ENCODE measurements at places on chromosomes 2 and 18. TPM values are rescaled to one million over a fixed set of nuclear protein-coding genes. Genes with fewer than 3 reads are reported as not detected.

- no peak for DNase-seq
These were observed 115.3 kb downstream of the MBD2 start for GRCh38 chr18:54109131-54109683.

- no peak for DNase-seq
These were observed 19.1 kb upstream of the TRIB2 start for GRCh38 chr2:12697617-12698016.

DNA sequence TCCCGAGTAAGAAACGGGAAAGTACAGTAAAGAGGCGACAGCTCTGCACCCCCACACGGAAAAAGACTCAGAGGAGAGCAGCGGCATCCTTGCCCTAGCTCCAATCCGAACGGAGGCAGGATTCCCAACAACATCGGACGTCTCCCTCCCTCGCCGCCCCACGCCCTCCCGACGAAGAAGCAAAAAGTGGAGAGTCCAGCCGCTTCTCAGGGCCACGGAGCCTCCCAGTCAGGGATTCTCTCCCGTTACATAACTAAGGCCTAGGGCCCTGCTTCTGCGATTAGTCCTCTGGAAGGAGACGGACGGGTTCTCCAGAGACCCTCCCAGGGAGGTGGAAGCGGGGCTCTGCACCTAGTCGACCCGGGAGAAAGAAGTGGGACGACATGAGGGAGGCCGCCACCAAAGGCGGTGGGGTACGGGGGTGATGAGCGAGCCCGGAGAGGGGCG is 587 bp downstream of the SUMO1 start:
- peak; percentile 54 for DNase-seq

DNA sequence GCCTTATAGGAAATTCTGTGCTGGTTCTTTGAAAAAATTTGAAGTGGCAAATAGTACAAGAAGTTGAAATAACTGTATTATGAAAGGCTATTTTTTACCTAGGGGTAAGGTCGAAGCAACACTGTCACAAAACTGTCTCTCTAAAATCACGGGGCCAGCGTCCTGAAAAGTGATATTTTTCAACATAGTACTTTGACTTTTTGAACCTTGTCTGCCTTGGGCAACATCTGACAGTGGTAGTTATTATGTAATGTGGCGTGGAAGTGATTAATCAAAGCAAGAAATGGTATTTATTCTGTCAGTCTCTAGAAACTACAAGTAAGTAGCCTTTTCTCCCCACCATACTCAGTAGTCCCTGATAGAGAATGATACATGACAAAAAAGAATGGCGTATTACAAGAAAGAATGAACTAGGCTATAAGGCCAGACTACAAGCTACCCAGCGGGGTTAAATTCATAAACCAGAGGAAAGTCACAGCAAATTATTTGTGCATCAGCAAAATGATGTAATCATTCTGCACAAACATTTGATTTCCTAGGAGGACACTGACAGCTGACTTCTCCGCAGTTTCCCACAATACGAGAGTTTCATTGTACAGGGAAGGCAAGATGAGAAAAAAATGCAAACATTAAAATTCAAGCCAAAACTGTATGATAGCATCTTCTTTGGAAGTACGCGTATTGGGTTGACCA is 9.8 kb downstream of the GEN1 start:
- DNase-seq = no peak

DNA sequence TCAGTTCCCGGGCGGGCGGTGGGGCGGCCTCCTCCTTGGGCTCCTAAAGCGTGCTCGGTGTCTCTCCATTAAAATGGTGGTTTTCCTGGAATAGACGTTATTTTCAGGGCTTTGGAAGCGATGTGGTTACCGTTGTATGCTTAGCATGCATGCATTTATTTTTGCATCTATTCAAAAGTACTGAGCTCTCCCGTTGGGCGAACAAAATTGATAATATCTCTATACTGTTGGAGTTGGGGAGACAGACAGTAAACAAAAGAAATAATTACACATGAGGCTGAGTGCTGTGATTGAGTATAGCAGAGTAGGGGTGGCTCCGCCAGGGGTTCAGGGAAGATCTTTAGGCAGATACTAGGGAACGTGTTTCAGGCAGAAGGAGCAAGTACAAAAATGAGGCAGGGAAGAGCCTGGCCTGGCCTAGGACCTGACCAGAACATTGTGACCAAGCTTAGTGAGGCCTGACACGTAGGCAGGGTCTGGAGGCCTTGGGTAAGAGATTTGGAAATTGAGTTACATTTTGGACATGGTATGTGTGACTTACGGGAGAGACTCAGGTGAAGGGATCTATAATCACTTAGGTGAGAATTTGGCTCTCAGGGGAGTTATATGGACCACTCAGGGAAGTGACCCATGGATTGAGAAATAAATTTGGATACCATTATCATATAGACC is 674 bp downstream of the NCAPH start:
- no peak for DNase-seq

MC2R gene
- not detected for total RNA-seq

Measured in liver (tissue), 10 donors.